ENCODE measurements at places on chromosomes 16 and 17.

DNA sequence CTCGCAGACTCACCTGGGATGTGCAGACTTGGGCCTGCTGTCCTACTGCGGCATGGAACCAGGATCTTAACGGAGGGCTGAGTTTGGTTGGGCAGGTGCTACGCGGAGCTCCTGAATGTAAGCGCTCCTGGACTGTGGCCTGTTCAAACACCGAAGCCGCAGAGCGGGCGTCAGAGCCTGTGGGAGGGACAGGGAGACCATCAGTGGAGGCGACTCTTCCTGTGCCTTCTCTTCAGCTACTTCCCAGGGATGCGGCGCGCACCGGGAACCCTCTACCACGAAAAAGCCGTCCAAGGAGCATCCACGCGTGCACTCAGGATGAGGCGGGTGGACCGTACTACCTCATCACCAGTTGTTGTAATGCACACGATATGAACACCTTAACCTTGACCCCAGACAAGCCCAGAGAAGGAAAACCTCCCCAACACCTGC, 2.0 kb downstream of the USP36 start:
- no peak for DNase-seq

GRCh38 chr17:16488186-16488967, 3.6 kb downstream of the LRRC75A start:
- DNase-seq, result no peak

DNA sequence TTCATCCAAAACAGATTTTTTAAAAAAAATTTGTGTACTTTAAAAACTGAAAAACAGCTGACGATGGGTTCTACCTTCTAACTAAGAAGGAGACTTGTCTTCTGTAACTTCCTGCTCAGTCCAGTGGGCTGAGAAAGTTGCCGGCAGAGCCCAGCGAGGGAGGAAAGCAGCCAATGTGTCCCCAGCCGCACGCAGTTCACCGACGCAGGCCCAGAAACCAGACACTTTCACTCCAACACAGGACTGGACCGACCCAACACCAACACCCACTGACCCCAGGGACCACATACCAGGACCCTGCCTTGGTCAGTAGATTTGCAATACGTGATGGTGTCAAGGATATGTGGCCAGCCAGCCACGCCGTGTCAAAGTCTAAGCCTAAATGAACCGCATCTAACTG, 25.6 kb downstream of the TRAP1 start:
- DNase-seq, result no peak

DNA sequence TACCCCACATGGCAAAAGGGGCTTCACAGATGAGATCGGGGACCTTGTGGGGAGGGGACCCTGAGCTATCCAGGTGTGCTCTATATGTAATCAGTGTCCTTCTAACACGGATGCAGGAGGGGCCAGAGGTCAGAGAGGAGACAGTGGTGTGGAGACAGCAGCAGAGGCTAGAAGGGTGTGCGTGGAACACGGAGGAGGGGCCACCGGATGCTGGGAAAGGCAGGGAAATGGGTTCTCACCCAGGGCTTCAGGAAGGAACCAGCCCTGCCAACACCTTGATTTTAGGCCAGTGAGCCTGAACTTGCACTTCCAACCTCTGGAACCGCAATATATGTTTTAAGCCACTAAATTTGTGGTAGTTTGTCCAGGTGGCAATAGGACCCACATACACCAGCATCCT, 4.6 kb upstream of the SLC38A8 start:
- DNase-seq, result no peak

GRCh38 chr17:34703533-34703932, 124.2 kb downstream of the TMEM132E start:
- DNase-seq, result no peak

GRCh38 chr16:54422569-54422978, 136.0 kb upstream of the IRX3 start:
- DNase-seq, result no peak

GRCh38 chr17:65041518-65041917, 15.0 kb downstream of the GNA13 start:
- no peak for DNase-seq

DNA sequence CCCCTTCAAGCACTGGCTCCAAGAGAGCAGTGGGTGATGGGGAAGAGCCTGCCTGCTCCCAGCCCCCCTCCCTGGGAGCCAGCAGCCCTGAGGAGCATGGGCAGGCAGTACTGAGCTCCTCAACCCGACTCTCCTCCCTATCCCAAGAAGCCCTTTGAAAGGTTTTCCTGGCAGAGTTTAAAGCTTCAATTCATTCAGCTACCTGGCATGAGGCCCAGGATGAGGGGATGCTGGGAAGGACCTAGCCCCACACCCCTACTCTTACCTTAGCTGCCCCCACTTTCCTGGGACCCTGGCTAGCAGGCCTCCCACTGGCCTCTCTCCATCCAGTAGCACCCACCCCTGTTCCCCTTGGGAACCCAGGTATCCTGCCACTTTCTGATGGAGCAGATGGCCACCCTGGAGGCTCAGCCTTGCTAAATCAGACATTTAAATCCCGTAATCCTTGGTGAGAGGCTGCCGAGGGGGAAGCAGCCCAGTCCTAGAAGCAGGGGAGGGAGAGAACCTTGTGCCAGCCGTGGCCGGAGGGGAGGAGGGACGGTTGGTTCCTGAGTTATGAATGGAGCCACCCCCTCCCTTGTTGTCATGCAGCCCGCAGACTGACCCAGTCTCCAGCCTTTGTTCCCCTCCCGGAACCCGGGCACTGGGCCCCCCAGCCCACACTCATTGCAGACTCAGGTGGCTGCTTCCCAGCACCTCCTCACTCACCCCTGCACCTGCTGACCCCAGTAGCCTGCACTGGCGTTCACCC, 17.1 kb downstream of the ATP1B2 start:
- DNase-seq, result no peak
